NCI-H774 (cell line): ENCODE measurements at places on chromosomes 3 and 15.
A peak's percentile ranks its signal among the peaks of the same experiment; 100 is the strongest.

DNA sequence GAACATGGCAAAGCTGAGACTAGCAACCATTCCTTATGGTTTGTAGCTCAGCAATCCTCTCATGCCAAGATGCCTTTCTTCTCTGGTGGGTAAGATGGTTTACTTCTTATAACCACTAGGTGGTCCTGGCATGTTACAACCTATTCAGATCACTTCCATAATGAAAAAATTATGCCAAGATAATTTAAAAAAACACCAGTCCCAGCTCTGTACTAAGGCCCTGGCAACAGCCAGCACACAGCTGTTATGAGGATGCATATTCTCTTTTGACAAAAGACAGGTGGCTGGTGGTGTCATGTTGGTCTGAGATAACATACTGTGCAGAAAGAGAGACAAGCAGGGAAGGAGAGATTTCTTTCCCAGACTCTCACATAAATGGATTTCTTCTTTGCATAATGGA is 65.7 kb upstream of the FRMD4B start:
- DNase-seq: no peak

DNA sequence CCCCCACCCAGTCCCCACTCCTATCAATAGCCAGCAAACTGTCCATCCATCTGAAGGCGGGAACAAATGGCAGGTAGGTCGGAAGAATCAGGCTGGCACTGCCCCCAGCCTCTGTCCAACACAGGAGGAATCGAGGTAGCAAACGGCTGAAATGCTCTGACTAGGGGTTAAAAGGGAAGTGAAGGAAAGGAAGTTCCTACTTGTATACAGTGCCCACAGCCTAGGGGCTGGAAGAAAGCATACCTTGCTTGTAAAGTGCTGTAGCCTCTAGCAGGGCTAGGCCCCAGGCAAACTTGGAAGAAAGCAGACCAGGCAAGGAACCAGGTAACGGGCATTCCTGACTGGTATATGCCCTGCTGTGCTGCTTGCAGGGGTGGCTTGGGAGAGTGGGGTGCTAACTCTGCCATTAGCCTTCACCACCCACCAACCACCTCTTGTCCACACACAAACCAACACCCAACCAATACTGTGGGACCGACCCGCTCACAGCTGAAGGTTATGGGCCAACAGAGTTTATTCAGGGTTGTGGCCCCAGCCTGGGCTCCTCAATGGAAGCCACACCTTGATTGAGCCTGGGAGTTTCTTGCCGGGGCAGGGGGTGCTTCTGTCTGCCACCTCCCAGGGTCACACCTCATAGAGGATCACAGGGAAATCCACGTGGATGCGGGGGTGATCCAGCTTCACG is 2.4 kb downstream of the TUSC2 start:
- no peak for DNase-seq

DNA sequence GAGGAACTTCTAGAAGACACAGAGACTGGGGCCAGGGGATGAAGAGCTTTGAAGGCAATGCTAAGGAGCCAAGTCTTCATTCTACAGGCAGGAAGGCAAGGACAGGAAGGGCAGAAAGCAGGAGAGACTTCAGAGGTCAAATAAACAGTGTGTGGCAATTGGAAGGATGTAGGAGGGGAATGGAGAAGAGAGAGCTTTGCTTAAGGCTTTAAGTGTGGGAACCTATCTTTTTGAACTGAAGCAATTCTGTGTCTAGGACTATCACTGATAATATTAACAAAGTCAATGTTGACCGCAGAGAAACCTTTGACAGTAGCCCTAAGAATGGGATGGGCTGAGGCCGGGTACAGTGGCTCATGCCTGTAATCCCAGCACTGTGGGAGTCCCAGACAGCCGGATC is 325.0 kb downstream of the FOXP1 start:
- DNase-seq: no peak

GRCh38 chr15:52121896-52122295 is 9.3 kb upstream of the BCL2L10 start:
- DNase-seq: no peak

DNA sequence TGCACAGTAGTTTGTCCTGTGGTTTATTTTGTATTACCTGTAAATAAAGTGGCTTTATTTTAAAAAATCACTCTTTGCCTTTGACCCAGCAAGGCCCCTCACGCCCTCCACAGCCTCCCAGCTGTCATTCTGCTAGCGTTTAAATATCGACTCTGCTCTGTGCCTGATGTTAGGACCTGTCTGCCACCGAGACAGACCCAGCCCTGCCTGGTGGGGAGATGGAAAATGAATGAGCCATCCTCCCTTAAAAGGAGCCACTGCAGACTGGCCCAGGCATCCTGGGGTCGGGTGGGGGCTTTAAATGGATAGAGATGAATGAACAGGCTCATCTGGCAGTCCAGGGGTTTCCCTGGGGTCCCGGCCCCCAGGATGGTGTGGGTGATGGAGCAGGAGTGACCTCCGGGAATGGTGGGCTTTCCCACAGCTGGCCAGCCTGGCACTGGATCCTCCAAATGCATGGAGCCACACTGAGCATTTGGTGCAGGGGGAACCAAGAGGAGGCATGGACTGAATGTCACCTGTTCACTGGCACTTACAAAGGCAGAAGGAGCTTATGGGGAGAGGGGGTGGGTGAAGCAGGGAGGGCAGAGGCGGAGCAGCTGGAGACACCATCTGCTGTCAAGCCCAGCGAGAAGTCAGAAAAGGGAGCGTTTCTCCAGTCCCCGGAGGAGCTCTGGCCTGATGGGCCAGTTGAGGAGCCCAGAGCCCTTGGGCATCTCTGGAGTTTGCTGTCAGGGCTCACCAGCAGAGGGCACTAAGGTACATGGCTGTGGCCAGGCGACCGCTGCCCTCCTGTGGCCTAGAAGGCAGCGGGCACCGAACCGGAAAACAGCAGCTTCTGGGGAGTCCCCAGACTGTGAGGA is 11.9 kb downstream of the GRM2 start:
- DNase-seq: peak; percentile 16
